ENCODE measurements at places on chromosomes 16 and 17.

GRCh38 chr17:41959030-41959335, 7.6 kb upstream of the CNP start:
- DNase-seq: no peak

DNA sequence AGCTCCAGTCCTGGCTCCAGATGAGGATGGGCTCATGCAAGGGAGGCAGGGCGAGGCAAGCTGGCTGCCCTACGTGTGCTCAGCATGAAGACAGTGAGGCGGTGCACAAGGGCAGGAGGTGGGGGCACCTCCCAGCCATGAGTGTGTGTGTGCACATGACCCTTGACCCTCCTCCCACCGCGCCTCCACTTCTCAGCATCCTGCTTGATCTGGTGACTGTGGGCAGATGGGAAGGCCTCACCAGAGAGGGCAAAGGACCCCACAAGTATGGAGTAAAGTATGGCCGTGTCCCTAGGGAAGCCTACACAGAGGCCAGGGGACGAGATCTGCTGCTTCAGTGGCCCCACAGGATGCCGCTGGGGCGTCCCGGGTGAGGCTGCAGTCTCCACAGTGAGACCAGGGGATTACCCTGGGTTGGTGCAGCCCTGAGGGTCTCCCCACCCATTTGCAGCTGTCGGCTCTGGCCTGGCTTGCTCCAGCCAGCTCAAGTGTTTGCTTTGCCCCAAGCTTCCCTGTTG, 7.9 kb upstream of the RNF222 start:
- no peak for DNase-seq

DNA sequence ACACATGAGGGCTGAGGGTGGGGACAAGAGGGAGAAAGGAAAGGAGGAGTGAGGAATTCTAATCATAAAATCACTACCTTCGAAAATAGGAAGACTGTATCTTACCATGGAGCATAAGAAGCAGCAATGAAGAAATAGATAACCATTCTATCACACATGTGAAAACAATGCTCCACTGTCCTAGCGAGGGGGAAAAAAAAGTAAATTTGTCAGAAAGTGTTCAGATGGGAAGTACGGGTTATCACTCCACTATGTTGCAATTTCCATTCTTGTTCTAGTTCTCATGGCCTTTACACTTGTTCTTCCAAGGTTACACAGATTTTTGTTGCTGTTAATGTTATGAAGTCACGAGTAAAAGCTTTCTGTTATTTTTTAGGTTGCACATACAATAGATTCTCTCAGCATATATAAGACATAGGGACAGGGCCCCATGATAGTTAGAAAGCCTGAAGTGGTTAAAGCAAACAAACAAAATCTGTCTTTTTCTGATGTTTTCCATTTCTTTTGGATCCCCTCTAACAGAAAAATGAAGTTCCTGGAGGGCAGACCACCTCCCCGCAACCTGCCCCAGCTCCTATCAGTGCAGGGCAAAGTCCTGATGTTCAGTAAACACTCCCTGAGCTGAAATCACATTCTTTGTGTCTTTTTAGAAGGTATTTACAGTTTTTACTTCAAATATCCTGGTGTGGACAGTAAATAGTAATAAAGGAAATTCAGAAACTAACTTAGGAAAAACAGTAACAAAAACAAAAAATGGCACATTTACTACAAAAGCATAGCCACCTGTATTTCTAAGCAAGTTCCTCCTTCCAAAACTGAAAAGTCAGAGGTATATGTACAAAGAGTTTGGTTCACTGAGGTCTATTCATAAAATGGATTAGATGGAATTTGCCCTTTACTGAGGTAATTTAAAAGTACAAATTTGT, 13.7 kb downstream of the MMD start:
- DNase-seq: no peak

DNA sequence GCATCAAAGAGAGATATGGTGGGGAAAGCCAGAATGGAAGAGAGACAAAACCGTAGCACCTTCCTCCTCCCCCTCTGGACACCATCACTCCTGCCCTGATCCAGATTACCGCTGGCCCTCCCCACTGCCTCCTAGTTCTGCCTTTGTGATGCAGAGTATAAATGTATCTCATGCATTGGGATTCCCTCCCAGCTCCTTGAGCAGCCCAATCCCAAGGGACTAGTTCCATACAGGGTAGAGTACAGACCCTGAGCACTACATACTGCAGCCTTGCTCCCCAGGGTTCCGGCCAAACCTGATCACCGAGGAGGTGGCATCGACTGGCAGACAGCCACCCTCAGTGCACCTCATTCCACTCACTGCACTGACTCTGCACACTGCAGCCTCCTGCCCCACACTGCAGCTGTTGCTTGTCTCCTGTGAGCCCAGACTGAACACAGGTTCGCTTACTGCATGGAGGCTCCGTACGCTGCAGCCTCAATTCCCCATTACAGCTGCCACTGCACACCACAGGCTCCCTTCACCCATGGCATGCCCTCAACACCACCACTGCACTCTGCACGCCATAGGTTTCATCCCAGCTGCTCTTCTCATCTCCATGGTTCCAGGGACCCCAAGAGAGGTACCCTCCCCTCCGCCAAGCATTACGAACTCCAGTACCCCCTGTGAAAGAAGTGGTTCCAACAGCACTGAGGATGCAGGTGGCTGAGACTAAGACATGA, 1.7 kb upstream of the THRA start:
- no peak for DNase-seq

DNA sequence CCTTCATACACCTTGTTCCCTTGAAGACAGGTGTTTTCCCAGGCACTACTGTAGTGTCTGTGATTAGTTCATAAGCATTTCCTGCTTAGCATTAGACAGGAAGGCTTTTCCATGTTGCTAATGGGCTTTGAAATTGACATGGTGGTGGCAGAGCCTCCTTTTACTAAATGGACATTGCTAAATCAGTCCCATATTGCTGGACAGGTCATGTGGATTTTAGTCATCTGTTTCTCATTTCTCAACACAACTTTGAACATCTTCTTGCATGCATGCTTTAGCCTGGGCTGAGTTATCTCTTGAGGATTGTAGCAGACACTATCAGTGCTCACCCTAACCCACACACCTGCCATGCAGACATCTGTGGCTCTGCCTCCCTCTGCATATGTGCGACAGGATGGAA, 13.7 kb upstream of the BCO1 start:
- DNase-seq: no peak

DNA sequence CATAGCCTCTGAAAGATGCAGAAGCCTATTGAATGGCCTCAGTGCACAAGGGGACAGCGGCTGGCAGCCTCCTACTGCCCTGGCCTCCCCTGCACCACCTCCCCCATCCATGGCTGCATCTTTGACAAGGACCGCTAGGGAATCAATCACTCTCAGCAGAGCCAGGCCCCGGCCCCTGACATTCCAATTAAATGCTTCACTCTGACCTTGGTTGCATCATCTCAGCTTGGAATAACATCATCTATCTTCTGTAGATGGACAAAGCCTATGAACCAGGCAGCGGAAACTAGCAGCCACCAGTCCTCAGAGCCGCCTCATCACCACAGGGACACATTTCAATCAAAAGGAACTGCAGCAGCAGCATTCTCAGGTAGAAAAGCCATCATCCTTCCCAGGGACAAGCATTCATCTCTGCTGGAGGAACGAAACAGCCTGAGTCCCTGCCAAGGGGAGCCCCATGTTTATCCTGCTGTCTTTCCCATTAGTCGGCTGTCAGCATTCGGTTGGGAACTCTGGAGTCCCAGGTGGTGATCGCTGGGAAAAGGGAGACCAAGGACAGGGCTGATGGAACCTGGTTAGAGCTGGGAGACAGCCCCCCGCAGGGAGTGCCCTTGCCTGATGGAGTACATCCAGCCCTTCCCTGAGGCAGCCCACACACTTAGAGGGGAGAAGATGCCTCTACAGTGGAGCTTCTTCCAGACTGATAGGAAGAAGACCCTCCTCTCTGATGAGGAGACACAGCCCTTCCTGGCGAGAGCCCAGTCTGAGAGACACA, 11.5 kb upstream of the TMEM132E start:
- peak; percentile 19 for DNase-seq

- DNase-seq: peak; percentile 61
Observed at GRCh38 chr17:47698749-47699535, 5.0 kb downstream of the TBKBP1 start.

DNA sequence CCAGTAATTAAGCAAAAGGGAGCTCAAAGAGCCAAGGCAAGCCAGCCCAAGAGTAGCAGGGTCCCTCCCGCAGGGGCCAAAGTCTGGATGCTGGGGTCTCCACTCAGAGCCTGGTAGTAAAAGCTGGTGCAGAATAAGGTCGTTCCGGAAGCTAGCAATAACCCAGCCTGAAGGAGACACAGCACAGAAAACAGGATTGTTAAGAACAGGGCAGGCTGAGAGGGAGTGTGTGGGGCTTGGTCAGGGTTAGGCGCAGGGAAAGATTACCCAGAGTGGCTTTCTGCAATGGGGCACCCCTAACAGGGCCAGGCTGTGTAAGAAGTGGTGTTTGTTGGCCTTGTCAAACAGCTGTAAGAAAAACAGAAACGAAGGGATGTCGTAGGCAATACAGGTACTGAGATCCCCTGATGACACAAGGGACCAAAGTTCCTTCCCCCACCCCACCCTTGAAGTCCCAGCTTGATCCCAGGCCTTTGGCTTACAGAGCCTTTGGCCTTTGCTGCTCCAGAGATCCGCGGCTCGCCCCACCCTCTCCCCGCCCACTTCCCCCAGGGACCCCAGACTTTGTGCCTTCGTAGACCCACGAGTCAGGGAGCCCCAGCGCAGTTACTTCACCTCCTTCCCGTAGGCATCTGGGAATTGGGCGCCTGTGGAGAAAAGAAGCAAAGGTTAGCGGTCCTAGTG, 712 bp downstream of the TMEM256 start:
- no peak for DNase-seq

GRCh38 chr16:21169249-21169981, 10.9 kb downstream of the LDAF1 start:
- DNase-seq: peak; percentile 26

GRCh38 chr17:66002063-66002585, 189.8 kb downstream of the CEP112 start:
- DNase-seq: no peak

- peak; percentile 36 for DNase-seq
Observed at GRCh38 chr17:34797720-34798119, 163.5 kb downstream of the CCT6B start.

- peak; percentile 38 for DNase-seq
Observed at GRCh38 chr16:10037751-10038150, 144.5 kb downstream of the GRIN2A start.

- peak; percentile 42 for DNase-seq
Observed at GRCh38 chr16:86593913-86594620, 15.7 kb downstream of the FOXL1 start.

DNA sequence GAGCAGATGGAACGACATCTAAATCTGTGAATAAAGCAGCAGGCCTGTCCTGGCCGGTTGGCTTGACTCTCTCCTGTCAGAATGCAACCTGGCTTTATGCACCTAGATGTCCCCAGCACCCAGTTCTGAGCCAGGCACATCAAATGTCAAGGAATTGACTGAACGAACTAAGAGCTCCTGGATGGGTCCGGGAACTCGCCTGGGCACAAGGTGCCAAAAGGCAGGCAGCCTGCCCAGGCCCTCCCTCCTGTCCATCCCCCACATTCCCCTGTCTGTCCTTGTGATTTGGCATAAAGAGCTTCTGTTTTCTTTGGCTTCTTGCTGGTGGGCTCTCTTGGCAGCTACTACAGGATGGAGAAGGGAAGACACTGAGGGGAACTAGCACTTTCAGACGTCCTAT, 4.1 kb upstream of the RSAD1 start:
- DNase-seq: no peak

- peak; percentile 11 for DNase-seq
Observed at GRCh38 chr17:20267459-20267842, 199.9 kb downstream of the LGALS9B start.

DNA sequence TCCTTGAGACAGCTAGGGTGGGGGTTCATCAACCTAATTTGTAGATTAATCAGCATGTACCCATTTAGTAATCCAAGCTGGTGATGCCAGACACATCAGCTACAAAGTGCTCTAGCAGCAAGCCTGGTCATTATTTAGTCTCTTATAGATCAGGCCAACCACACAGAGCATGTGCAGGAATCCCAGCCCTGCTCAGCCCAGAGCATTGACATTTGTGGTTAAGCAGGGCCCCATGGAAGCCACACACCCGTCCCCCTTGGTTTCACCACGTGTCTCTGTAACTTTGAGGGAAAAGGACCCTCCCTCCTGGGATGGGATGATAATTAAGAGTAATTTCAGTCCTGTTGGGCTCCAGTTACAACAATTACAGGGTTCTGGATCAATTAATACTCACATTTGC, 268.8 kb upstream of the RPL38 start:
- no peak for DNase-seq

GRCh38 chr16:20857281-20857680, 42.9 kb downstream of the DCUN1D3 start:
- no peak for DNase-seq

GRCh38 chr17:35773129-35773528, 12.4 kb downstream of the C17orf50 start:
- DNase-seq: no peak

DNA sequence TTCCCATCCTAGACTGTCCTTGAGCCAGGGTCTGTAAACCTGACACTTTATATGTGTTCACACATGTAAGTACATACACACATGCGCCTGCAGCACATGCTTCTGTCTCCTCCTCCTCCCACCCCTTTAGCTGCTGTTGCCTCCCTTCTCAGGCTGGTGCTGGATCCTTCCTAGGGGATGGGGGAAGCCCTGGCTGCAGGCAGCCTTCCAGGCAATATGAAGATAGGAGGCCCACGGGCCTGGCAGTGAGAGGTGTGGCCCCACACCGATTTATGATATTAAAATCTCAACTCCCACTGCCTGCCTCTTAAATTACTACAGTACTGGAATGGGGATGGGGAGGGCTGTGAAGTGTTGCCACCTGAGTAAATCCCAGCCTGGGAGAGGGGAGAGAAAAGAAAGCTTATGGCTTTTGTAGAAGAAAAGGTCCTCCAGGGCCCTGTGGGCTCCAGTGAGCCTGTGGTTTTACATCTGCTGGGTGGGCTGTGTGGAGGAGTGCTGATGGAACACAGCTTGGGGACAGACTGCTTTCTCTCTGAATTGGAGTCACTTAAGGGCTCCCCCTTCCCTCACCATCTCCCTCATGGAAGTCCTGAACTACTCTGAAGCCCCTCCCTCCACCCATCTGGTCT, 990 bp upstream of the WNK4 start:
- no peak for DNase-seq

DNA sequence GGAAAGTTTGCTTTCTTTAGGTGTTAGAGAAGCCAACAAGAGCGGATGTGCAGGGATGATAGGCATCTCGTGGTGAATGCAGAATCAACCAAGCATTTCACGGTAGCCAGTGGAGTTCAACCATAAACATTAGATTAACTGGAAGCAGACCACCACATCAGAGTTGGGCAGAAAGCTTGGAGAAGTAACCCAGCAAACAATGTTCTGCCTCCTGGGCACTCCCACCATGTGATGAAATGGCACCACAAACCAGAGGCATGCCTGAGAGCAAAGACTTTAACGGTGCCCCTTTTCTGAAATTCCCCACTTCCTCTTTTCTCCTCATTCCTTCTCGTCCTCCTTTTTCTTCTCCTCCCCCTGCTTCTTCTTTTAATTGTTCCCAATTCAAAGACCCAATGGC, 193.5 kb upstream of the ANKFN1 start:
- no peak for DNase-seq

- no peak for DNase-seq
Observed at GRCh38 chr17:80032614-80033171, 3.0 kb downstream of the TBC1D16 start.

GRCh38 chr17:59423137-59423724, 91.8 kb downstream of the YPEL2 start:
- DNase-seq: peak; percentile 84

- DNase-seq: no peak
Observed at GRCh38 chr16:52572656-52573055, 25.7 kb upstream of the TOX3 start.

GRCh38 chr17:59751955-59752413, 44.5 kb downstream of the VMP1 start:
- DNase-seq: no peak

- DNase-seq: peak; percentile 100
Observed at GRCh38 chr17:59837308-59838051, 55.3 kb downstream of the TUBD1 start.

All from fibroblast of skin of scalp (primary cell).